Activated CD4-positive, alpha-beta T cell treated with anti-CD3 and anti-CD28 coated beads for 36 hours (primary cell): ENCODE measurements at places on chromosomes 2 and 18.

- H3K4me1 ChIP-seq: no peaks in the 10 kb centered on the region
- no peak overlapping the region for H3K27ac ChIP-seq
- no peak overlapping the region for H3K4me3 ChIP-seq
- H3K36me3 ChIP-seq: no peaks in the 10 kb centered on the region
- peaks cover 12% of the 10 kb centered on the region for H3K27me3 ChIP-seq
Measured at GRCh38 chr2:66547118-66547517, 112.2 kb downstream of the MEIS1 start.

- no peak for DNase-seq
- peaks cover 9% of the 10 kb centered on the region for H3K36me3 ChIP-seq
- H3K27ac ChIP-seq: no peak overlapping the region
- H3K27me3 ChIP-seq: no peaks in the 10 kb centered on the region
- H3K4me3 ChIP-seq: no peak overlapping the region
Measured at GRCh38 chr2:74671479-74671878, 17.4 kb downstream of the SEMA4F start.

GRCh38 chr2:176633754-176634153 lies 364.5 kb downstream of the MTX2 start:
- peaks cover 5% of the 10 kb centered on the region for H3K4me1 ChIP-seq
- no peaks in the 10 kb centered on the region for H3K36me3 ChIP-seq
- H3K27ac ChIP-seq: no peak overlapping the region
- no peak overlapping the region for H3K4me3 ChIP-seq
- peaks cover 28% of the 10 kb centered on the region for H3K27me3 ChIP-seq
- no peak for DNase-seq

- peak overlapping the region; percentile 32 for H3K27ac ChIP-seq
- H3K27me3 ChIP-seq: no peaks in the 10 kb centered on the region
- no peak for DNase-seq
- H3K4me3 ChIP-seq: no peak overlapping the region
- H3K4me1 ChIP-seq: peaks cover 34% of the 10 kb centered on the region
Measured at GRCh38 chr18:48872234-48873145, 78.3 kb downstream of the SMAD7 start.

GRCh38 chr2:159788253-159788652 lies 9.8 kb downstream of the CD302 start:
- H3K36me3 ChIP-seq: no peaks in the 10 kb centered on the region
- DNase-seq: no peak
- H3K27me3 ChIP-seq: no peaks in the 10 kb centered on the region
